ENCODE measurements at places on chromosomes 12 and 14.

DNA sequence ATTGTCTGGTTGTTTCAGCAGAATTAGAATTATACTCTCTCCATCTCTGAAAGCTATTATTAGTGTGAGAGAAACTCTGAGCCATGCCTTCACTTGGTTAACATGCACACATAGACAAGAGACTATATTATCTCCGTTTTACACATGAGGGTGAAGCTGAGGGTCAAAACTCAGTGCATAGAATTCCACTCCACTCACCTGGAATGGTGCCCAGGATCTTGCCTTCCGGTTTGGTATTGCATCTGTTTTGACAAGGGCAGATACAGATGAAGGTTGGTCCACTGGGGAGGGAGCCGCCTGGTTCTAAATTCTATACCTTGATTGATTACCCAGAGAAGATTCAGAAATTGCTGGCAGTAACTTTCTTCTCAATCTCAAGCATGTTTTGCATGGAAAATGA lies 149.5 kb upstream of the PELI2 start:
- DNase-seq: no peak

GRCh38 chr14:97874394-97874793 lies 1077.2 kb downstream of the VRK1 start:
- no peak for DNase-seq

DNA sequence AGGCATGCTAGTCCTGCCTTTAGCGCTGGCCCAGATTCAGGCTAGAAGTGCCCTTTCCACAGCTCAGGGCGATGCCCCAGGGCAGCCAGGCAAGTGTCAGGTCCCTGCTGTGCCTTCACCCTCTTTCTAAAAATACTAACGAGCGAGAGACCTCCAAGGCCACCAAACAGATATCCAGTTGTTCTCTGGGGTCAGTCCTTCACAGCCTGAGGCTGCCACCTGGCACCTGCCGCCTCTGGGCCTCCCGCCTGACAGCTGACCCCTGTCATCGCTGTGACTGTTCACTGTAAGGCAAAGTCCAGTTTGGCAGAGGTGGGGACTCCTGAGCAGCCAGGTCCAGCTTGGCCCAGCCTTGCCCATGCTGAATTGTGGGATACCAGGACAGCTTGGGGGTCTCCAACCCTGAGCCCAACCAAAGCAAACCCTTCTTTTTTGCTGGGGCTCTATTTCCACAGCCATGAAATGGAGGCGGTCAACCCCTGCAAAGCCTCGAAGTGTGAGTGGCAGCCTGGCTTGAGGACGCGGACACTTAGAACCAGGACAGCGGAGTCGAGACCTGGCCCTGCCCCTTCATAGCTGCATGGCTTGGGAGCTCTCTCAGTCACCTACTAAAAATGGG lies 79.9 kb downstream of the NINJ2 start:
- no peak for DNase-seq

GRCh38 chr12:59405992-59406391 lies 189.8 kb upstream of the SLC16A7 start:
- no peak for DNase-seq

DNA sequence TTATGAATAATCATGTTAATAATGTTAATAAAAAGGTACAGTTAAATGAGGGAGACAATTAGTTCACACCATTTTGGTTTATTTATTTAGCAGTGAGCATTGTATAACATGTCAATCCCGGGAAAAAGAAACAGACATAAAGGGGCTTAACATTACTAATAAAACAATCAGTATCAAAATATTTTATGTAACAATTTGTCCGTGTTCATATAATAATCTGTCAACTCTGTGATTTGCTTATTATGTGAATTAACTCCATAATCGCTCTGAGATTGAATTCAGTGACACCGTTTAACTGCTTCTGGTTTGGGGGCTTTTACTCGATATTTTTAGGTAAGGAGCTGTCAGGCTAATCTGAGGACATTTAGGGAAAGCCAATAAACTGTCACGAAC lies 95.8 kb upstream of the HMGA2 start:
- peak; percentile 15 for DNase-seq

- no peak for DNase-seq
Measured at GRCh38 chr12:57029457-57029856, 13.1 kb upstream of the TAC3 start.

- no peak for DNase-seq
Measured at GRCh38 chr12:53505086-53505485, 2.2 kb downstream of the NPFF start.

DNA sequence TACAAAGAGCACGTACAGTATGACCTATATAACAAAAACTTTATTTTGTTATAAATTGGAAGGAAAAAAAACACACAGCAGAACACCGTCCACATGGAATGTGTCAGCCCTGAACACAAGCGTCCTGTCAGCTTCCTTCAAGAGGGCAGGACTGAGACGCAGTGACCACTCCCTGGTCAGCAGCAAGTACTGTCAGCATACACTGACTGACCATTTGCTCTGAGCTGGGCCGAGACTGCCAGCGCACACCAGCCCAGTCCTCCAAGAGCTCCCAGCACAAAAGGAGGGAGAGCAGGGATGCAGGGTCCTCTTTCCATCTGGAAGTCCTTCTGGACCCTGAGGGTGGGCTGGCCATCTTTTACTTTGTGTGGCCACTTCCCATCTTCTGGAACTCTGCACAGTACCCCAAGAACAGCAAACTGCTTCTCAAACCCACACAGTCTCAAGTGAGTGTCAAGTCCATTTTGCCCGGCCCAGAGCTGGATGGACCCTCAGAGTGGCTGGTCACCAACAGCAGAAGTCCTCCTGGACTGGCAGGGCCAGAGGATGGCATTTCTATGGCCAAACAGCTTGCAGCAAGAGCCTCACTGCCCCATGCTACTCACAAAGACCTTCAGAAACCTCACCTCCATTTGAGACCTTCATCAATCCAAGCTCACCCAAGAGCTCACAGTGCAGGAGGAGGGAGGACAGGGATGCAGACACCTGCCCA lies 11.7 kb downstream of the CCDC88C start:
- DNase-seq: no peak

GRCh38 chr12:103696101-103696500 lies 109.0 kb downstream of the STAB2 start:
- DNase-seq: no peak

GRCh38 chr14:30240685-30241084 lies 313.0 kb upstream of the PRKD1 start:
- DNase-seq: no peak

DNA sequence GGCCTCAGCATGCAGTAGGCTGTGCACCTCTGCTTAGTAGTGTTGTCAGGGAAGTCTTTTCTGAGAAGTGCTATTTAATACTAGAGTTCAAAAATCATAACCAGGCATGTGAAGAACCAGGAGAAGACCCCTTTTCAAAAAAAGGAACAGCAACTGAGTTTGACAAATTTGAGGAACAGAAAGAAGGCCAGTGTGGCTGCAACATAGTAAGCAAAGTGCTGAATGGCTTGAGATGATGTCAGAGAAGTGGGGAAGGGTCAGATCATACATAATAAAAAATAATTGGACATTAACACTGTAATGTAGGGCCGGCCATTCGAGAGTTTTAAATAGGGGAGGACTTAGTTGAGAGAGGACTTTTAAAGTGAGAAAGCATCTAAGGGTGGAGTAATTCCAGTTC lies 11.1 kb upstream of the CNTN1 start:
- DNase-seq: no peak

- DNase-seq: no peak
Measured at GRCh38 chr12:109535231-109535862, 38.0 kb downstream of the MMAB start.

GRCh38 chr12:23722655-23723054 lies 226.8 kb downstream of the SOX5 start:
- DNase-seq: no peak

GRCh38 chr12:13173012-13173932 lies 23.3 kb upstream of the EMP1 start:
- DNase-seq: peak; percentile 95

DNA sequence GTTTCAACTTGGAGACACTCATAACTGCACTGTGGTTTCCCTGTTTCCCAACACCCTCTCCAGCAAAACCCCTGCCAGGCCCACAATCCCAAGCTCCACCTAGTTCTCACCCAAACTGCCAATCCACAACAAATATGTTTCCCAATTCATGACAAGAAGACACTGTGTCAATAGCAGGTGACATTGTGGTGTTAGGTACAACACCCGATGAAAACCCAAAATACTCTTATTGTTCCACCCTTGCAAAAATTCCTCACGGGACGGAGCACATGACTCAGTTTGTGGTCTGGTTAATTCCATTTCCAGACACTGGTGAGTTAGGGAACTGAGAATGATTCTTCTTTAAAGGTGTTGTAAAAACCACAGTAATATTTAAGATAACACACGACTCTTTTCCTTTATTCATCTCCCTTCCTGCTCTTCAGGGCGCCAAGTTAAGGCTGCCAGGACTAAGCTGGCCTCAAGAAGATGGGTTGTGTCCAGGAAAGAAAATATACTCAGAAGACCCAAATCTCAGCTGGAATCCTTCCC lies 735.5 kb downstream of the MED13L start:
- no peak for DNase-seq

GRCh38 chr12:113267621-113268020 lies 46.4 kb downstream of the TPCN1 start:
- no peak for DNase-seq

DNA sequence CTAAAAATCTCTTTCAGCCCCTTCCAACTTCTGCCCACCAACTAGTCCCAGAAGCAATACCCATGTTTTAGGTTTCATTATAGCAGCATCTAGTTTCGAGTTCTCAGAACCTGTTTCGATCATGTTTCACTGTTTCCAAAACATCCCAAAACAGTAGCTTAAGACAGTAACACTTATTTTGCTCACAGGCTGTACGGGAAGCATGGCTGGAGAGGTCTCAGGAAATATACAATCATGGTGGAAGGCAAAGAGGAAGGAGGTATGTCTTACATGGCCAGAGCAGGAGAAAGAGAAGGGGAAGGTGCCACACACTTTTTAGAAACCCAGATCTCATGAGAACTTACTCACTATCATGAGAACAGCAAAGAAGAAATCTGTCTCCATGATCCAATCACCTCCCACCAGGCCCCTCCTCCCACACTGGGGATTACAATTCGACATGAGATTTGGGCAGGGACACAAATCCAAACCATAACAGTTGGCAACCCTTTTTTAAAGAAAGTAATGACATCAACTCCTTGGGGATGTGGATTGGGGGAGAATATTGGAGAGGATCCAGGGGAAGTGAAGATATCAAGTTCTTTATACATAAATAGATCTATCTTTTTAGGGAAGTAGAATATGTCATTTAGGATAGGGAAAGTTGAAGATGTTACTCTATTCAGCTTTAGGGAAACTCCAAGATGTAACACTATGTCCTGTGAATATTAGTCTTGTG lies 269.9 kb upstream of the PLEKHG7 start:
- no peak for DNase-seq

DNA sequence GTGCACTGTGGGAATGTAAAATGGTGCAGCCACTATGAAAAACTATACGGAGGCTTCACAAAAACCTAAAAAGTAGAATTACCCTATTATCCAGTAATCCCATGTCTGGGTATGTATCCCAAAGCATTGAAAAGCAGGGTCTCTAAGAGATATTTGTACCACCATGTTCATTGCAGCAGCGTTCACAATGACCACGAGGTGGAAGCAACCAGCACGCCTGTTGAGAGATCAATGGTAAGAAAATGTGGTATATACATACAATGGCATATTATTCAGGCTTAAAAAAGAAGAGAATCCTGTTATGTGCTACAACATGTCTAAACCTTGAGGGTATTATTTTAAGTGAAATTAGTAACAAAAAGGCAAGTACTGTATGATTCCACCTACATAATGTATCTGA lies 910 bp upstream of the NOPCHAP1 start:
- no peak for DNase-seq

DNA sequence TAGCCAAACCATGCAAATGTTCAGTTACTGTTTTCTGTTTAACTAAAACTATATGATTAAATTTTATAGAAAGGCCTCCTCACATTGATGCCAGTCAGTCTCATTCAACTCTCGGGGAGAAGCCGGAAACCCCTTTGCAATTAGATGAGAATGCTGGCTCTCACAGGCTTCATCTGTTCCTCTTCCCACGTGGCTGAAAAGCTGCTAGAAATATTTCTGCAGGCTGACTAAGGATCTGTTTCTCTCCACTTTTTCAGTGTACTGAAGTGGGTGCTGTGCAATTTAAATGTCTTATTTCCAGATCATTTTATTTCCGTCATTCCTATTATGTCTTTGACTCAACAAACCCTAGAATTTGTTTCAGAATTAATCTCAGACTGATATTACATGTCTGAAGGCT lies 17.4 kb upstream of the KCNH3 start:
- DNase-seq: no peak

GRCh38 chr14:55913324-55914025 lies 204.7 kb upstream of the PELI2 start:
- DNase-seq: no peak

GRCh38 chr12:110281549-110282299 lies 677 bp downstream of the ATP2A2 start:
- DNase-seq: peak; percentile 43

DNA sequence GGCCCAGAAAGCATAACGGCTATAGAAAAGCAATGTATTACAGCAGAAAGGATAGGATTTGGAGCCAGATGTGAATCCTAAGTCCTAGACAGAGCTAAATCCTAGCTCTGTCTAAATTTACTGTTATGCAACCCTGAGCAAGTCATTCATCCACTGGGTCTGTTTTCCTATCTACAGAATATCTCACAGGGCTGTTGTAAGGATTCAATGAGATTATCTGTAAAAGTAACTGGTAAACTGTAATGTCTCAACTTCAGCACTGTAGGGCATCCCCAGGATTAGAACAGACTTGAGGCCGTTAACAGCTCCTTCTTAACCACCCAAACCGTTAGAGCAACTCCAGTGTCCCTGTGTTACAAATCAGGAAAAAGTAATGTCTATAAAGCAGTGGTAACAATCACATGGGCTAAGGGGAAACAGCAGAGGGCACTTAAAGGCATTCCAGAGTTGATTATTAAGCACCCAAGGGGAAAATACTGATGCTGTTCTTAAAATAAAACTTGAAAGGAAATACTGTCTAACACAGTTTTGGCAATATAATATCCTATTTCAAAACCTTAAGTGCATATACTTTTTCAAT lies 10.1 kb downstream of the GMFB start:
- DNase-seq: no peak

DNA sequence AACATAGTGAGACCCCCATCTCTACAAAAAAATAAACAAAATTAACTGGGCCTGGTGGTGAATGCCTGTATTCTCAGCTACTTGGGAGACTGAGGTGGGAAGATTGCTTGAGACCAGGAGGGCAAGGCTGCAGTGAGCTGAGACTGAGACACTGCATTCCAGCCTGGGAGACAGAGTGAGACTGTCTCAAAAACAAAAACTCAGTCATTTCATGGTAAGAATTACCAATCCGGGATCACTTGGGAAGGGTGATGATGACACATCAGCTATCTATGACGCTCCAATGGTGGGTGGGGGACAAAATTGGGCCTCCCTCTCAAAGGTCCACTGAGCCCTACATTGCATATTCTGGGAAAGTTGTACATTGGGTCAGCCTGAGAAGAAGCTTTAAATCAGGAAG lies 47.7 kb downstream of the SERPINA3 start:
- DNase-seq: no peak

DNA sequence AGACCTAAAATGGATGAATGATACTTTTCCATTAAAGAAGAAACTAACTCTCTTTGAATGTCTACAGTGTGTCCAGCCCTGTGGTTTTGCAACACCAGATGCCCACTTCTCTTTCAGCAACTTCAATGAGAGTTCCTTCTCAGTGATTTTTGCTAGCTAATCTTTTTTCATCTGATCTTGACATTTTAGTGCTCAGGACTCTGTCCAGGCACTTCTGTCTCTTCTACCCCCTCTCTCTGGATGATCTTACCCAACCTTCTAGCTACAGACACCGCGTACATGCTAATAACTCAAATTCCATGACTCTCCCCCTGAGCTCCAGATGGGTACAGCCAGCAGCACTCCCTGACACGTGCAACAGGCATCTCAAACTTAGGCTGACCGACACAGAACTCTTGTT lies 161.1 kb upstream of the FOXN3 start:
- DNase-seq: no peak
